ENCODE measurements at places on chromosomes 3 and 15.

DNA sequence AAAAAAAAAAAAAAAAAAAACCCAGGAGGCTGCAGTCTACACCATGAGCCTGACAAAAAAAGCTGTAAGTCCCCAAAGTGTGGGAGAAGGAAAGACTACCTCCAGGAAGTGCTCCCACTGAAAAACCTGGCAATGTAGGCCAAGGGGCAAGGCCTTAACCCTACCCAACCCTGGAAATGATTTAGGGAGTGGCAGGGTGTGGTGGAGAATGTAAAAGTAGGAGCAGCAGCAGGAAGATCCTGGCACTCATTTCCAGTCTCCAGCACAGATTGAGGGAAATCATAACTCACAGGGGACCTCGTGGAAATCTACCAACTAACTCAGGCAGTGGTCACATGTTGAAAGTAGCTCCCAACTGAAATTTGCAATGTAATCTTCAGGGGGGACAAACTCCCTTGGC lies 839.5 kb downstream of the EPHA3 start:
- DNase-seq: no peak

GRCh38 chr3:143538577-143538981 lies 309.7 kb downstream of the SLC9A9 start:
- DNase-seq: no peak

DNA sequence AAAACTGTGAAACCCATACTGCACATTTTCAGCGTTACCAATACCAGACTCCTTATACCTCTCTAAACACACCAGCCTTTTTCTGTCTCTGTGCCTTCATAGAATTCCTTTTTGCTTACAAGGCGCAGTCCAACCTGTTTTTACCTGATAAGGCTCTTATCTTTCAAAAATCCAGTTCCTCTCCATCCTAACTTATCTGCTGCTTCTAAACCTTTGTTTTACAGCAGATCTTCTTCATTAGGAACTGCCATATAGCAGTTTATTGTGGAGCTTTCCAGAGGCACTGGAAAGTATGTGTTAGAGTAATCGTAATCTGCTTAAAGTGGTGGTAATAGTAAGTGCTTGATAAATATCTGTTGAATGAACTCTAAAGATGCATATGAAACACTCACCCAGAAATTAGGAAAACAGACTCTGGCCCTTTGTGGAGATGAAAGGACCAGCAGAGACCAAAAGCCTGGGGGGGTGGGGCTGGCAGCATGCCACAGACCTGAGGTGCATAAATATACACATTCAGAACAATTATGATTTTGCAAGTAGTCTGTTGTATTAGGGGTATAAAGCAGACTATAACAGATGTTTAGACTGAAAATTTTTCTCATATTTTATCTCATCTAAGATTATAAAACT lies 29.3 kb downstream of the PPP2R3A start:
- DNase-seq: no peak

- peak; percentile 95 for DNase-seq
These were observed at the start of gene XRN1 for GRCh38 chr3:142447852-142448823. TSS of gene XRN1 (minus strand) at chr3:142448037. CDS start at chr3:142447944, 93 bp downstream.

DNA sequence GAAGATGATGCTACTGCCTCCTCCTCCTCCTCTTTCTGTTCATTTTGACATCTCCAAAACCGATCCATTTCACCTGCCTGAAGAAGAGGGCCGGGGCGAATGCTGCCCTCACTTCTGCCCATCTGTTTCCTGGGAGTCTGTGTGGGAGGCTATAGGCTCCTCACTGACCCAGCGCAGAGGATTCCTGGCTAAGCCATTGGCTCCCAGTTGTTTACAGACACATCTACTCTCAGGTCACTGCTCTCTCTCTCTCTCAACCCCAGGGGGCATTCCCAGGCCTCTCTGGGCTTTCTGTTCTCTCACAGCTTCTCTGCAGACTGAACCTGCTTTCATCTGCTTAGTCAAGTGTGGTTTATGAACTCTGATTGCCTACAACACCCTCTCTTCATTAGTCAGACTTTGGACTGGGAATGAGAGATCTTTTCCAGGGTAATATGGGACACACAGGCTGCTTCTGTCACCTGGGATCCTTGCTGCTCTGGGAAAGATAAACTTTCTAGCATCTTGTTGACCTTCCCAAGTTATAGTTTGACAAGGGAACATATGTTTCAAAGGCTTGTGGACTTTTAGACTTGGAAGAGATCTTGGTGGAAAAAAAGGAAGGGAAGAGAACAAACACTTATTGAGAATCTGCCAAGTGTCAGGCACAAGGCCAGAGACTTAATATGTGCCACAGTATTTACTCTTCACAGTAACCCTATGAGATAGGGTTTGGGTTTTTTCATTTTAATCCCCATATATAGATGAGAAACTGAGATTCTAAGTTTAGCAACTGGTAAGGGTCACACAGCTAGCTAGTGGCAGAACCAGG lies 30.2 kb upstream of the USP3 start:
- peak; percentile 79 for DNase-seq

All from naive B cell (primary cell).